ENCODE measurements at places on chromosomes 4 and X.

DNA sequence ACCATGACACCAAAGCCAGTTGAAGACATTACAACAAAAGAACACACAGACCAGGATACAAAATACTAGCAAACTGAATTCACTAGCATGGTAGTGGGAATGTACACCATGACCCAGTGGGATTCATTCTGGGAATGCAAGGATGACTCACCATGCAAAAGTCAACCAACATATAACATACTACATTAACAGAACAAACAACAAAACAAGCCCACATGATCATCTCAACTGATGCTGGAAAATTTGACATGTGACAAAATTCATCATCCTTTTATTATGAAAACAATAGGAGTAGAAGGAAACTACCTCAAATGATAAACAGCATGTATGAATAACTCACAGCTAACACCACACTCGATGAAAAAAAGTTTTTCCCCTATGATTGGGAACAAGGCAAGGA is 190.2 kb downstream of the DCLK2 start:
- no peak for DNase-seq

- DNase-seq, result no peak
Measured at GRCh38 chr4:7530082-7530481, 95.4 kb upstream of the PSAPL1 start.

DNA sequence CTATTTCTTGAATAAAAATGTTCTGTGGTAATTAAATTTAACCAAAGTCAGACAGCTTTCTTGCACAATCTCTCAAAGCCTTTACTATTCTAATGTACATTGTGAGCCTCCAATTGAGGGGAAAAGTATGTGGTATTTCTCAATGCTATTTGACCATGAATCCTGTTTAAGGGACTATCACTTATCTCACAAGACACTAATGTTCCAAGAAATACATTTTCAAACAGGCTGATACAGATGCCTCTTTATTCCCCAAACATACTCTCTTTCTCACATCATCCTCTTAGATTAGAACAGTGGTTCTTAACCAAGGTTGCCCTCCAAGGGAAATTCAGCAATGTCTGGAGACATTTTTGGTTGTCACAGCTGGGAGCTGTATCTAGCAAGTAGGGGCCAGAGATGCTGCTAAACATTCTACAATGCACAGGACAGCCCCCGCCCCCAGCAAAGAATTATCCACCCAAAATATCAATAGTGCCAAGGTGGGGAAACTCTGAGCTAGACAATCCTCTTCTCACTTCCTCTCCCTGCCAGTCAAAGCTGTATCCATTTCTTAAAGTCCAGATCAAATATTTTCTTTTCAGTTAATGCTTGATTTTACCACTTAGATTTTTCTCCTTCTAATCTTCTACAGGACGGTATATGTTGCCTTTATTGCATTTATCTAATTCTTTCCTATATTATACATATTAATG is 129.2 kb upstream of the TRIM2 start:
- DNase-seq, result no peak

DNA sequence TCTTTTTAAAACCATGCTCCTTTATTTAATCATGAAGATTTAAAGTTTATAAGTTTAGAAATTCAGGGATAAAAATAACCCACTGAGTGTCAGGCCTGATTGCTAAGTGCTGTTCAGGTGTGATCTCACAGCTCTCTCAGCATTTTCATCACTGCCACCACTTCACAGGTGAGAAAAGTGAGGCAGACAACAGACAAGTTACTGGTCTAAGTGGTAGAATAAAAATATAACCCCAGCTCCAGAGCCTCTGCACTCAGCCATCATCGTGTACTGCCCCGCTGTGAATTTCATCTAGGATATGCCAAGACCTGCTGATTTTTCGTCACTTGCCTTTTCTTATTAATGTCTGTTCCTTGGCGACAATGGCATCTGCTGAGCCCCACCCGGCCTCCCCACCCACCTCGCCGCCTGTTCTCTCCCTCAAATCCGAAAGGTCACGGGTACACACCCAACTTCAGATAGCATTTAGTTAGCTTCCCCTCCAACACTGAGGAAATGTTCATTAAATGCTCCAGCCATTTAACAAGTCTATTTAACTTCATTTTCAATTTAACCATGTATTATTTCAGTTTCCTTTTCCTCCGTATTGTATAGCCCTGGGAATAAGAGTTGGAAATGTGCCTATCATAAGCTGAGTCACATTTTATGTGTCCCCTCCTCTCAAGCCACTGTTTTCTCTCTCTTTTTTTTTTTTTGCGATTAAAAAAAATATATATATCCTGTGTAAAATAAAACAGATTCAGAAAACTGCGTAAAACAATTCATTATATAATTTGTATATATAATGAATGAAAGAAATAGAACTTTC is 236.5 kb downstream of the CBR4 start:
- DNase-seq, result no peak

DNA sequence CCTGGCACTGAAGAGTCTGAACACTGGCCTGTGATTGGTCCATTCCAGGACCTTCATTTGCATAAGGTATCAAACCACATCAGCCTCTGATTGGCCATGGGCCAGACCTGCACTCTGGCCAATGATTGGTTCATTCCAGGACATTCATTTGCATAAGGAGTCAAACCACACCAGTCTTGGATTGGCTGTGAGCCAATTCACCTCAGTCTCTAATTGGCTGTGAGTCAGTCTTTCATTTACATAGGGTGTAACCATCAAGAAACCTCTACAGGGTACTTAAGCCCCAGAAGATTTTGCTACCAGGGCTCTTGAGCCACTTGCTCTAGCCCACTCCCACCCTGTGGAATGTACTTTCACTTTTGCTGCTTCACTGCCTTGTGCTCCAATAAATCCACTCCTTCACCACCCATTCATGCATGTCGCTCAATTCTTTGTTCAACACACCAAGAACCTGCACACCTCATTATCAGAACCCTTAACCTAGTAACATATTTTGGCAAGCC is 14.2 kb upstream of the HERC5 start:
- DNase-seq, result no peak

DNA sequence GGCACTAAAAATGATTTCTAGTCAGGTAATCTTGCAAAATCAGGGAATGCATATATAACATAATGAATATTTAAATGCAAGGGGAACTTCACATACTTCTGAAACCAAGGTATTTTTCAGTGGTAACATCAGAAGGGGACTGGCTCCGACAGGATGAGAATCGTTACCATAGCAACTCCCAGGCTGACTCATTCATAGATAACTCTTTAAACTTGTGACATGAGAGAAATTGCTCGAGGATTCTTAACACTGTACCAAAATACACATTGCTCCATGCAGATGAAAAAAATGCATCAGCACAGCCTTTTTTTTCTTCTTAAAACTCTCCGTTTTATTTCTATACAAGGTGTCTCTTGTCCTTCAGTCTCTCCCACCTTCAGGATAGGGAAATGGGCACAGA is 114.3 kb downstream of the GABRB1 start:
- DNase-seq, result no peak

DNA sequence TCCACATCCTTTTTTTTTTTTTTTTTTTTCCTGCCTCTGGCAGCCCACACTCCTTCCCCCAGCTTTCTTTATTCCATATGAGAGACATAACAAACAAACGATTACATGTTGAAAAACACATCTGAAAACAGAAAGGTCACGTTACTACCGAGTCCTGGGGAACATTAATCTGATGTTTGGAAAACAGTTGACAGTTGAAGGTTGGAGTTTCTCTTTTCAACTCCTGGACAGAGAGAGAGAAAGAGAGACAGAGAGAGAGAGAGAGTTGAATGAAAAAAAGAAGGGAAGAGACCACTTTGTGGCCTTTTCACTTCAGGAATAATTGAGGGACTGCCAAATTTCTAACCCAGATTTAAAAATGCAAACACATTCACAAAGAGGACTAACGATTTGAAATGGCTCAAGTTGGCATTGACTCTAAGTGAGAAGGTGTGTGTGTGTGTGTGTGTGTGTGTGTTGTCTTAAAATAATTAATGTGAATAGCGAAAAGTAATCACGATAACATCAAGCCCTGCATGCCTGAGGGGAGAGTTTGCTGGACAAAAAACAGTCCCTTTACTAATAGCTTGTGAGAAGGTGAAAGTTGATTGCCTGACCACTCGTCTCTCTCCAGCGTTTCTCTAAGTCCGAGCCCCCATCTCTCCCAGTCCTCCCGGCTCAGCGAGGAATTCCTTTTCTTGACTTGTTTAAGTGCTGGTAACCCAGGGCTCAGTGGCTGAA is 67.3 kb downstream of the FBXO8 start:
- no peak for DNase-seq

DNA sequence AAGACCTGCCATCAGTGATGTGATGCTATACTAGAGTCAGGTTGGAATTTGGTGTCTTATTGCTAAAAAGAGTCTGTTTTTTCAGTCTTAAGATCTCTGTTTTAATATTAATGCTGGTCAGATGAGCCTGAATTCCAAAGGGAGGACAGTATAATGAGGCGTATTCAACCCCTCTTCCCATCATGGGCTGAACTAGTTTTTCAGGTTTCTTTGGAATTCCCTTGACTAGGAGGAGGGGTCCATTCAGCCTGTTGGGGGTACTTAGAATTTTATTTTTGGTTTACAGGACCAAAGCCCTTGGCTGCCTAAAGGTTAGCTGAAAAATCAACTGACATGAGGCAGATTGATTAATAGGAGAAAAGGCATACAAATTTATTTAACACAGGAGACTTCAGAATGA is 24.1 kb upstream of the PI4K2B start:
- DNase-seq, result no peak

Data from NCI-H187 (cell line).